ENCODE measurements at places on chromosomes 2 and 18.

DNA sequence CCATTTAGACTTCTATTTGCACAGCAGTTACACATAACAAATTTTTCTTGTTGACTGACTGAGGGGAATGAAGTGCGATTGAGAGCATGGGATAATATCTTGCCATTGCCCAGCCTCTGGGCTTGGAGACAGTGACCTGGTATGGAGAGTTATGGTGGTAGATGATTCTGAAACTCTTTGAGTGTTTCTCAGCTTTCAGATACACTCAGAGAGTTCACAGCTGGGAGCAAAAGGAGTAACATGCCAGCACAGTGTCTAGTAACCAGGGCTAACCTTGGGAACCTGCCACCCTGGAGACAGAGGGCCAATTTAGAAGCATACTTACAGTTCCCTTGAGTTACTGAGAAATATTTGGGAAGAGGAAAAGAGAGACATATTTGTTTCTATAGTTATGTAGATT is 1099.3 kb upstream of the CELF4 start:
- DNase-seq = no peak

GRCh38 chr2:108382196-108382595 is 4.4 kb downstream of the SULT1C4 start:
- DNase-seq = no peak

DNA sequence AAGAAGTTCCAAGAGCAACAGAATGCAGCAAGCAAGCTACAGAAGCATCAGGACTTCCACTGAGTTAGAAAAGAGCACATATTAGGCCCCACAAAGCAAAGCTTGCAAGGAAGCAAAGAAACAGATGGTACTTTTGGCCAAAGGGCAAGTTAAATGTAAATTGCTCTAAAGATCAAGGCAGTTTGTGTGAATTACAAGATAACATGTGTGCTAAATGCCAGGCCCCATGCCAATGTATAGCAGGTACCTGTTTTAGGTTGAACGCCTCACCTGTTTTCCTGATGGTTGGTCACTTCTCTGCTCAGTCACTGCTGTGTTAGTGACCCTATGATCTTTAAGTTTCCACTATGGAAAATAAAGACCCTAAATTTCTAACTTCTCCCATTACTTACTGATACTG is 606.5 kb upstream of the GYPC start:
- no peak for DNase-seq

DNA sequence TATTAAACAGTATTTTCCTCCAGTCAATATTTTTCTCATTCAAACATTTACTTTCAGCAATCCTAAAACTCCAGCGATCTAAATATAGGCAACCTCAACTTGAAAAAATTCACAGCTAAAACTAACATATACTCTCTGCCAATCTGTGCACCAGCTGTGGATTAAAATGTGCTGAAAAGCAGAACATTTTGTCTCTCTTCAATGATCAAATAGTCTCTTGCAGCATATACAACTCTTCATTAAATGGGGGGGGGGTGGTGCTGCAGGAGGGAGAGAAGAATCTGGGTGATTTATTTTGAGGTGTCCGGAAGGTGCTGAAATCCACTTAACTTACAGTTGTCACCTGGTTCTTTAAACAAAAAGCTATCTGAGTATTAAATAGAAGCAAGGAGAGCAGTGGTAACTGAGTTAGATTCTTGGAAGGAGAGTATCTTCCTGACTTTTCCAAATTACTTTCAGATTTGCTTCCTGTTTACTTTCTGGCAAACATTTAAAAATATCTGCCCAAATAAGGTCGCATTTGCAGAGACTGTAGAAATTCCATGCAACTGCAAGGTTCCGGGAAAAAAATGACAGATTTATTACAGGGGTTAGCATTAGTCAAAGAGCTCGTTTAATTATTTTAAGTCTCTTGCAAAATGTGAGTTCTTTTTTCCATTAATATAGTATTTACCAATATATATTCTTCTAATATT is 904.7 kb upstream of the ACVR2A start:
- no peak for DNase-seq

Measured in left ventricle myocardium inferior (tissue), 1 donor.